Activated T-helper 1 cell treated with anti-CD3 and anti-CD28 coated beads, Interleukin-2, amount 50 U/mL, for 16 hours (primary cell): ENCODE measurements at places on chromosomes 3 and 15.

GRCh38 chr3:56595975-56596840 is 39.2 kb downstream of the CCDC66 start:
- DNase-seq = no peak

- no peak for DNase-seq
Measured at GRCh38 chr3:6737630-6738029, 123.3 kb upstream of the GRM7 start.

DNA sequence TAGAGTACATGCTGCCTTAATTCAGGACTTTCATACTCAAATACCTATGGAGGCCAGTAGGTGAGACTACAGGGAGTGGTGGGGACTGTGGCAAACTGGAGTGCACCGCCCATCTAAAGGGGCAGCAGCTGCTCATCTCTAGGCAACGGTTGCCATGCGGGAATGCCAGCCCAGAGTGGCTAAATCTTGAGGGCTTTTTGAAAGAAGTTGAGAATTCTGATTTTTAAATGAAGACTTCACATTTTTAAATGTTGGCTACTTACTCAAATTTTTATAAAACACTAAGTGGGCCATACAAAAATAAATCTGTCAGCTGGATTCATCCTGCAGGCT is 90.8 kb upstream of the PRR23E start:
- DNase-seq = no peak

DNA sequence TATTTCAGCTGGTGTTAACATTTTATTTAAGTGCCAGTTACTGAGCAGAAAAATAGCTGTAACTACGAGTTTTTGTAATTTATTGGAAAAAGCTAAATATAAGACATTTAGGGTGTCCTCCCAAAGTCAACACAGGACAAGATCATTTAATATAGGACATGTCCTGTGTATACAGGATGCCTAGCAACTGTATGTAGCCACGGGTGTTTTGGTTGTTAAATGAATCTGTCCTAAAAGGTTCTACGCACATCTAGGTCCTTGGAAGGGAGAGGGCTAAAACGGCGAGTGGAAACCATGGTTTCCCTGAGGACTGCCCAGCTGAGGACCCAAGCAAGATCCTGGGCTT is 565 bp upstream of the ZNF621 start:
- DNase-seq = no peak

DNA sequence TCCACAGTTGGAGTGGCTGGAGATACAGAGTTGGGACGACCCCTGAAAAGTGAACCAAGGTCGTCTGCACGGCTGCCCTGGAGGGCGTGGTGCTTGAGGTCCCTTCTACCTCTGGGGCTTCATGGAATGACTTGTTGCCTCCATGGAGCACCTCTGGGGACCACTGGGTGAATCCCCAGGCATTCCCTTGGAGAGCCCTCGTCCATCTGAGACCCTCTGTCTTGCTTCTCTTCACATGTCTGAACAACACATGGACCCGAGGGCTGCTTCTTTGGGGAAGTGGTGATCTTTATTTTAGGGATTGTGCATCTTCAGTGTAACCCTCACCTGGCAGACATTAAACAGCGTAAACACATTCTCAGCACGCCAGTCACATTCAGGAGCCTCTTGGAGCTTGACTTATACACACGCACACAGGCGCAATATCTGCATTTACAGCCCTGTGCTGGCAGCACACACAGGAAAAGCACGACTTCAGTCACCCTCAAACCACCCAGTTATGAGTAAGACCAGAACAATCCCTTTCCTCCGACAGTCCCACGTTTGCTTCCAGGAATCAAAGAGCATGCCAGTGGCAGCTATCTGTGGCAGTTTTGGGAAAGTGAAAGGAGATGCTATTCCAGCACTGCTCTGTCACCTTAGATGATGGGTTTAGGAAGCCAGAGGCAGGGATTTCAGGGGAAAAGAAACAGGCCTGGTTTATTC is 12.6 kb downstream of the FAM107A start:
- DNase-seq = no peak

GRCh38 chr15:99343881-99344551 is 92.7 kb downstream of the LRRC28 start:
- peak; percentile 9 for DNase-seq

DNA sequence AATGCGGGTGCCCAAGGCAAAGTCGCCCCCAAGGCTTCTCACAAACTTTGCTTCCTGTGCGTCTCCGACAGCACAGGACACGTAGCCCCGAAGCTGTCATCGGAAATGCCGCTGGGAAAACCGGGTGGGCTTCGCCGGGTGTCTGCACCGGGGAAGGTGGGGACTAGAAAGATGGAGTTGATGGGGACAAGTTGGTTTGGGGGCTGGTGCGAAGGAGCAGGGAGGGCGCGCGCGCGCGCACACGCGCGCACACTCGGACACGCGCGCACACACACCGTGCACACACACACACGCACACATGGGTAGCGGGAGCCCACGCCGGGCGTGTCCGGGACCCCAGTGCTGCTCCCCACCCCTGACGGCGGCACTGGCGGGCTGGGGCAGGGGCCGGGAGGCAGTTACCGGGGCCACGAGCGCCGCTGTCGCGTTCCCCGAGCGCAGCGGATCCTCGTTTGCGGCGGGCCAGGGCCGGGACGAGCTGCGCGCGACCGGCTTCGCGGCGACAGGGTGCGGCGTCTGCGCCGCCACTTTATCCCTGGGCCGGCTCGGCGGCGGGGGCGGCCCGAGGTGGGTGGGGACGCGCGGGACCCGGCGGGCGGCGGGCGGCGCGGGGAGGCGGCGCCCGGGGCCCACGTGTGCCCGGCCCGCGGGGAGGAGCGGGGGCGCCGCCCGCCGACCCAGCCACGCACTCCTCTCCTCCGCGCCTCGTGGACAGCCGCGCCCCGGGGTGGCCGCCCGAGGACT is 539 bp upstream of the MGLL start:
- no peak for DNase-seq

DNA sequence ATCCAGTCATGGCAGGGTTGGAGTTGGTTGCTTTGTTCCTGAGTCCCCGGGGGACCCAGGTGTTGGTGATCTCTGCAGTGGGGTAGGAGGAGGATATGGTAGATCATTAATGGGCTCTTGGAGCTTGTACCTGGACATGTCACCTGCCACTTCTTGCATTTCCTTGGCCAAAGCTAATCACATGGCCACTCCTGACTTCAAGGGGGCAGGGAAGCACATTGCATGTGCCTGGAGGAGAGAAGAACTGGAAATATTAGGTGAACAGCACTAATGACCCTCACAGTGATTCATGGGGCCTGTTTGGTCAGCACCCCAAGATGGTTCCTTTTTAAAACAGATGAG is 87.1 kb upstream of the MYZAP start:
- DNase-seq = no peak

- no peak for DNase-seq
Measured at GRCh38 chr15:81894061-81894460, 151.8 kb downstream of the MEX3B start.

- DNase-seq = no peak
Measured at GRCh38 chr3:154684440-154684839, 254.4 kb upstream of the GPR149 start.

GRCh38 chr15:95988574-95988887 is 342.0 kb upstream of the NR2F2 start:
- no peak for DNase-seq

GRCh38 chr15:35827141-35827540 is 281.2 kb upstream of the DPH6 start:
- DNase-seq = no peak

DNA sequence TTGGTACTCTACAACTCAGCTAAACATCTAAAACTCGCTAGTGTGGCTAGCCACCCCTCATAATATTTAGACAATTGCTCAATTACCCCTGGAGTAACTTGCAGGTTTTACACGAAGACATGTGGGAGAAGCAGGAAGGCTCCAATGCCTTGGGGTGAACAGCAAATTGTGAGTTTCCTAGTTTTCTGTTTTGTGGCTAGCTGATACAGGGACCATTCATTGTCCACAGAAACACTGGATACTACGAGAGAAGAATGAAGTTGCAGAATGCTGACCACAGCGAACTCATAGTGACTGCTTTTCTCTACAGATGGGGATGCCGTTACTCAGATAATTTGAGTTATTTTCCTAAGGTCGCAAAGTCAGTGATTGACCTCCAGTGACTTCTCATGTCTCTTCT is 212.9 kb downstream of the P3H2 start:
- DNase-seq = no peak

- no peak for DNase-seq
Measured at GRCh38 chr3:133038731-133039375, 662 bp downstream of the TMEM108 start.

DNA sequence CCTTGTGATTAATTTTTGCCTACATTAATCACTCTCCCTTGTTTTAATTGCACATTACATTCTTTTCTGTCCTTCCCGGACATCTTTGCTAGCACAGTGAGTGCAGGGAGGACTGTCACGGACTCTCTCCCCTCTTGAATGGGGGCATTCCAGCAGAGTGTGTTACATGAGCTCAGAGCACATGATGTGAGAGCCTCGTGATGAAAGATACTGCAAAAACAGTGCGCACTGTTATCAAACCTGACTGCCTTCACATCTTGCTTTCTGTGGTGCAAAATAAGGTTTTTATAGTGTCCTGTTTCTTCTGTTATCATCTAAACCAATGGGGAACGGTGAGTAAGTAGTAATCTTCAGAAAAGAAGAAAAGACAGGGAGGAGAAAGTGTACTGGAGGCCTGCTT is 167.5 kb downstream of the PGPEP1L start:
- DNase-seq = no peak

GRCh38 chr3:110327870-110328269 is 743.7 kb upstream of the NECTIN3 start:
- no peak for DNase-seq

GRCh38 chr3:119672776-119673175 is 4.4 kb downstream of the COX17 start:
- no peak for DNase-seq

- no peak for DNase-seq
Measured at GRCh38 chr3:128568602-128569490, 75.8 kb upstream of the GATA2 start.

- DNase-seq = no peak
Measured at GRCh38 chr3:16864610-16865313, 20.0 kb upstream of the PLCL2 start.

- no peak for DNase-seq
Measured at GRCh38 chr3:152870027-152870426, 35.1 kb downstream of the P2RY1 start.

- no peak for DNase-seq
Measured at GRCh38 chr3:25834346-25834745, 44.5 kb downstream of the OXSM start.

DNA sequence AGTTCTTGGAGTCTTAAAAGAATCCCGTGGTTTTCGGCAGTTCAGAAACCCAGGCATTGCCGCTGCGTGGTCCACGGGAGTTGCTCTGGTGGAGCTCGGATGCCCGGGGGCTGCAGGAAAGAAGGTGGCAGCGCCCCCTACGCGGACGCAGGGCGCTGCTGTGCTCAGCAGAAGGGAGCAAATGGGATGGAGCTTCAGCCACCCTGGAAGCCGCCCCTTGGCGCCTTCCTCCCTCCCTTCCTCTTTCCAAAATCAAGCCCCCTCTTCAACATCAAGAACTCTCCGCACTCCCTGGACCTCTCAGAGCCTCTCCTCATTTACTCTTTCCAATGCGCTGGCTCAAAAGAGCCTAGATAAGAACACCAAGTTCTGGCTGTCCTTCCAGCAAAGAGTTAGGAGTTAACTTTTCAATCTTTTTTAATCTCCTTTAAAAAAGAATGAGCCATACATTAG is 880 bp upstream of the CHRNA7 start:
- DNase-seq = no peak

DNA sequence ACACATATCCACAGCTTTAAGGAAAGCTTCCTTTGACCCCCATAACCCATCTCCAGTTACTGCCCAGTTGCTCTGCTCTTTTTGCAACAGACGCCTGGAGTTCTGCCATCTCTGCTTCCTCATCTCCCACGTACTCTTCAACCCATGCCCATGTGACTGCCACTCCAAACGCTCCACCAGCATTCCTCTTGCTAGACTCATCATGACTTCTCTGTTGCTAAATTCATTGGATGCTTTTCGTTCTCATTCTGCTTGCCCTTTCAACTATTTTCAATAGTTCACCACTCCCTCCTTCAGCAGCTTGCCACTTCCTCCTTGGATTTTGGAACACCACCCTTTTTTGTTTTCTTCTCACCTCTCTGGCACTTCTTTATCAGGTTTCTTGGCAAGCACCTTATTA is 2.7 kb upstream of the KNSTRN start:
- no peak for DNase-seq

DNA sequence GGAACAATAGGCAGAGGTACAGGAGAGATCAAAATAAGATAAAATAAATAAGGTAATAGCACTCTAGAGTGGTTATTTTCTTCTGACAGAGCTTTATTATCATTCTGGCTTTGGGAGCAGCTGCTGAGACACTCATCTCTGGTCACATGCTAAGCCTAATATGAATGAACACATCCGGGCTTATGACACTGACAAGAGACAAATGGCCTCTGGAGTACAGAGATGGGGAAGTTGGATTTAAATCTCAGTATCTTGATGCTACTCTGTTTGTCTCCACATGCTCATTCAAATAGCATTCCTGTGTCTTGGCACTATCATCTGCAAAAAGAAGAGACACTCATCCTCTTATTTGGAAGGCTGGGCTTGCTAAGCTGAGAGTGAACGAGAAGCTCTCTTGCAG is 55.6 kb downstream of the TMEM45A start:
- no peak for DNase-seq

GRCh38 chr15:71812966-71813722 is 2.8 kb downstream of the NR2E3 start:
- DNase-seq = no peak

DNA sequence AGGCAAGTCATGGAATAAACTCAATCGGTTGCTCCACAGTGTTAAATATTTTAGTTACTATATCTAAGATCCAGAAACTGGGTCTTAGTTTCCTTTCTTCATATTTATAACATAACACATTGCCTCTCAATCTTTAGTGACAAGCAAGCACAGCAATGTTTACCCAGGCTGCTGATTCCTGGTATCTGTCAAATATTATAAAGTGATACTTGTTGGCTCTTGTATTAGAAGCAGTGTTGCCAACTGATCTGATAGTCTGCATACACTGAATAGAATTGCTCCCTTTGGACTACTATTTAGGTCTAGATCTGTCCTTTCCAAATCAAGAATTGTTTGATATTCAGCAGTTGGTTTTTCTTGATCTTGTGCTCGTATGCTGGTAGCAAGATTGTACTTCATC is 7.2 kb upstream of the HHLA2 start:
- no peak for DNase-seq

DNA sequence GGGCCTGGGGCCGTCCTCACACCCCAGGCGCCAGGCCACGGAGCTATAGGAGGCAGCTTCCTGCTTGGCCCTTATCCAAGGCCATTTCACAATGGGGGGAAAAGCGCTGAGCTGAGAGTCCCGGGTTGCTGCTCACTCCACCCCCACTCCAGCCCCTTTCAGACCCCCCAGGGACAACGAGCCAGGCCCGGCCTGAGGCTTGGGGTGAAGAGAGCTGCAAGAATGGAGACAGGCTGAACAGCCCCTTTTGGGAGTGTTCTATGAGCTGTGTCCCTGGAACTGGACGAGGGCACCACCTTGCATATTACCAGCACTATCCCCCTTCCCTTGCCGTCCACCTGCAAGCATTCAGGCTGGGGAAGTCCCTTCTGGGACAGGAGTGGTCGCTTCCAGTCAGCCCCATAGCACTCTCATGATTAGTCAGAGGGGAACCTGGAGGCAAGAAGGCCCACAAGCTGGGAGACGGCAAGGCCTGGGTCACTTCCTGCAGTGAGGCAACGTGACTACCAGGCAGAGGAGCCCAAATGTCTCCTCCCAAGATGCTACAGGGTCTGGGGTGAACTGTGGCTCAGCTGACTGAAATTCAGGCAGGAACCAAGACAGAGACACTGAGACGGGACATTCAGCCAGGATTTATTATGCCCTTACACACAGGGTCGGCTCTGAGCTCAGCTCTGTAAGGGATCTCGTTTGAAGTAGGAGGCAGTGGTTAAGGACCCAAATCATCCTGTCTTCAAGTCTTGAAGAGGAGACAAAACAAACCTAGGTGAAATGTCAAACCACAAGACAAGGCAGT is 8.6 kb upstream of the SRP14 start:
- DNase-seq = peak; percentile 43
